ENCODE measurements at places on chromosomes 16 and 17.

GRCh38 chr16:17759451-17760390, 289.0 kb upstream of the XYLT1 start:
- DNase-seq = no peak

GRCh38 chr16:2170080-2170479, 14.5 kb downstream of the TRAF7 start:
- DNase-seq = no peak

- DNase-seq = no peak
These were observed 2.4 kb upstream of the CACNA1G start for GRCh38 chr17:50558091-50558490.

DNA sequence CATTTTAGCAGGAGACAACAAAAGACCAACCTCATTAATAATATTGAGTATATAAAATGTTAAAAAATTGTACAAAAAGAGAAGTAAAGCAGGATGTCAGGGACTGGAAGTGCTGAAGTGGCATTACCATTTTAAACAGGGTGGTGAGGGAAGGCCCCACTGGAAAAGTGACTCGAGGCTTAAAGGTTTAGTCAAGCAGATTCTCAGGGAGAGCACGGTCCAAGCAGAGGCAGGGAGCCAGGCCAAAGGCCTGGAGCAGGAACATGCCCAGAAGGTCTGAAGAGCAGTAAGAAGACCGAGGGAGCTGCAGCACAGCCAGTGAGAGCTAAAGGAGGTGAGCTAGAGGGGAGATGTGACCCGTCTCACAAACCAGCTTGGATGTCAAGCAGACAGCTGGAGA, 7.6 kb downstream of the XPO6 start:
- no peak for DNase-seq

- no peak for DNase-seq
These were observed 142.3 kb downstream of the ABCC12 start for GRCh38 chr16:48013491-48013901.

GRCh38 chr17:37100231-37100630, 151.5 kb downstream of the AATF start:
- no peak for DNase-seq

DNA sequence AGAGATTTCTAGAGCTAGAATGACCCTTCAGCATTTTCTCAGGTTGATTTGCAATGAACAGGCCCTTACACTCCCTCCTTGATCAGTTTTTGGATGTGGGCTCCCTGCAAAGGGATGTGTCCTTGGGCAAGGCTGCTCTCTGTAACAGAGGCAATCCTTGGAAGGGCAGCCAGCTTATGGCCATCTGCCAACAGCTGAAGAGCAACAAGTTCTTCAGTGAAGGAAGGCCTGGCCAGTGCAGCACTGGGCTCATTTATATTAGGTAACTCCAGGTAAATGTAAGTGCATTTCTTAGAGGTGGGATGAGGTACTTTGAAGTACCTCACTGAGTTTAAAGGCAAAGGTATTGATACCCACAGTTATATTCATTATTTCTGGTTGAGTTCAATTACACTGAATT, 114.3 kb upstream of the KCNJ16 start:
- DNase-seq = no peak

DNA sequence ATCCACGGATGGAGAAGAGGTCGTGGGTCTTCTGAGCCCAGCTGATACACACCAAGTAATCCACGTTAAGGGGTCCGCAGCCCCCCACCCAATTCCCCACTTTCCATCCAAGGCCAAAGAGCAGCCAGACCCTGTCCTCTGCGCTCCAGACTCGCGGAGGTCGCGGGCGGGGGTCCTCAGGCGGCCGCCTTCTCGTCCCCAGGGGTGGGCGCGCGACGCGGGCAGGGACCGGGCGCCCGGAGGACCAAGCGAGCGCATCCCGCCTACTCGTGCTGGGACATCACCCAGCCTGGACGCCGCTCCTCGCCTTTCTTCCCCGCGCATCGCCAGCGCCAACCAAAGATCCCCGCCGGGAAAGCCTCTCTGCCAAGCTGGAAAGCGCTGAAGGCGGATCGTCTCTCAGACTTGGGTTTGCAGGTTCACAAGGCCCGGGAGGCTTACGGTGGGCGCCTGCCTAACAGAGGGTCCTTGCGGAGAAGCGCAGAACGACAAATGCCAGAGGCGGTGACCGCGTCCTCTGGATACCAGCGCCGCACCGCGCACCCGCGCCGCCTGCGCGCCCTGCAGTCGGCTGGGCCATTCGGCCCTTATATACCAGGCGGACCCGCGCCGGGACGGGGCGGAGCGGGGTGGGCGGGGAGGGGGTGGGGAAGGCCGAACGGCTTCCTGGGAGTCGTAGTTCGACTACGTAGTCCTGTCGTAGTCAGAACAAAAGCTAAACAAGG, 471.6 kb downstream of the SOX9 start:
- no peak for DNase-seq

DNA sequence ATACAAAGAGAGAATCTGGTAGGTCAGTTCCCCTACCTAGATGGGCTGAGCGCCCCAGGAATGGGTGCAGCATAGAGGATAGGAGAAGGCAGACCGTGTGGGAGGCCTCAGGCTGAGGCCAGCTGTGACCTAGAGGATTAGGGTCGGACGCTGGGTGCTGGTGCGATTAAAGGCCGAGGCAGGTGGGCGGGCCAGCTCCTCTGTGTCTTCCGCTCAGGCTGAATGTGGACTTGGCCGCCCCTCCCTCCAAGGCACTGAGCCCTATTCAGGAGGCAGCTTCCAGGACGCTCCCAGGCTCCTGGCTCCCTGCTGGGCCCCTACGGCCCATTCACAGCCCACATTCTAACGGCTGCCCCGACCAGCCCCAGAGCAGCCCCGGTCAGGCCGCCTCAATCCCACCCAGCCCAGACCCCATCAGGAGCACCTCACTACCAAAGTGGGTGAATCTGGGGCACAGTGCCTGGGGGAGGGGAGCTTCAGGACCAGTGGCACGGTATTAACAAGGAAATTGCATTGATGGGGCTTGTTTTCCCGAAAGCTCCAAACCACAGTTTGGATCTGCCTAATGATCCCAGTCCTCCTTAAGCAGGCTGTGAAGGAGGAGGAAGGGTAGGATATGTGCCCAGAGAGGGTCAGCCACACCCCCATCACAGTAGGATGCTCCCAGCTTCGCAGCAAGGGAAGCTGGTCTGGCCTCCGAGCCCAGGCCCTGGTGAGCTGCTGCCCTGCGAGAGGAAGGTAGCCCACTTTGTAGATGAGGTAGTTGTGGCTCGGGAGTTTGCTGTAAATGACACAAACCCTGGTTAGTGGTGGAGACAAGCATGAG, 14.5 kb downstream of the RHBDL3 start:
- no peak for DNase-seq

DNA sequence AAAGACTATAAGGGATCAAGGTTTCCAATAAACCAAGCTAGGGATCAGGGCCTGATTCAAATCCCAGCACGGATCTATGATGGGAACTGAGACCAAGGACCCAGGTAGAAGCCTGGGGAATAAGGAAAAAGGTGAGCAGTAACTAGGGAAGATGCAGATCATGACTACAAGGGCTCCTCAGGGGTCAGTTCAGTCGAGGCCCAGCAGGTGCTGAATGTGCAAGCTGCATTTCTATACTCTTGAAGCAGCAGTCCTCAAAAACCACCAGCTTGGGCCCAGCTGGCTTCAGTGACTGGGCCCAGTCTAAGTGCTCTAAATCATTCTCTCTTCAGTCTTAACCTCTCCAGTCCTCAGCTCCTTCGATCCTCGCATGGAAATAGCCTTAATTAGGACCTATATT, 228.8 kb upstream of the AXIN2 start:
- DNase-seq = no peak

- no peak for DNase-seq
These were observed 27.8 kb downstream of the FAM20A start for GRCh38 chr17:68573338-68573737.

DNA sequence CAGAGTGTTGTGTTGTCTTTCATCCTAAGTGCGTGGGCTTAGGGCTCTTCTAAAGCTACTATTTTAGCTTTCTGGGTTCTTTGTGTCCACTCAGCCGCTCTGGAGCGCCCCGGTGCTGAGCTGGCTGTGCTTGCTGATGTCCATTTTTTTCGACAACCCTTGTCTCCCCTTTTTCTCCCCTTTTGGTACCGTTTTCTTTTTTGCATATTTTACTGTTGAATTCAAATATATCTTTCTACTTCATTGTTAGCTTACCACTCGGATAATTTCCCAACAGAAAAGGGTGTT, 1.2 kb downstream of the SRRM2 start:
- DNase-seq = no peak

- DNase-seq = no peak
These were observed 15.9 kb downstream of the POLR3K start for GRCh38 chr16:37511-37910.

- DNase-seq = no peak
These were observed 4.4 kb downstream of the KRT27 start for GRCh38 chr17:40777971-40778370.

- no peak for DNase-seq
These were observed 215.9 kb upstream of the GSE1 start for GRCh38 chr16:85396879-85397871.

GRCh38 chr17:19812407-19812806, 55.3 kb downstream of the ULK2 start:
- DNase-seq = no peak

- peak; percentile 43 for DNase-seq
These were observed 13.1 kb upstream of the PRR35 start for GRCh38 chr16:546909-547770.

- DNase-seq = no peak
These were observed 16.5 kb upstream of the SOX9 start for GRCh38 chr17:72104164-72104862.

GRCh38 chr16:2148714-2149629, 547 bp downstream of the RAB26 start:
- DNase-seq = no peak

DNA sequence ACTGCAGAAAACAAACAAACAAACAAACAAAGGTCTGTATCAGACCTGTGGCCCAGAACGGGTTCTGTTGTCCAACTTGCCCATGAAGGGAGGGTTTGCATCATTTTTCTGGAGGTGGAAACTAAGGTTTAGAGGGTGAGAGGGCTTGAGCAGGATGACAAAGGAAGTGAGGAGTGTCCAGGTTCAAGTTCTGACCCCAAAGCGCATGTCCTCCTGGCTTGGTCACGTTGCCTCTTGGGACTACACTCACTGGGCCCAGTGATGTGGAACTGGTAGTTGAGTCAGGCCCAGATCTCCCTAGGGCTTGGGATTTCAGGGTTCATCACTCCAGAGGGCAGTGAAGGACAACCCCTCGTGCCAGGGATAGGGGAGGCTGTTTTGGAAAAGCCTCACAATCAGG, 1.8 kb downstream of the SREBF1 start:
- no peak for DNase-seq

DNA sequence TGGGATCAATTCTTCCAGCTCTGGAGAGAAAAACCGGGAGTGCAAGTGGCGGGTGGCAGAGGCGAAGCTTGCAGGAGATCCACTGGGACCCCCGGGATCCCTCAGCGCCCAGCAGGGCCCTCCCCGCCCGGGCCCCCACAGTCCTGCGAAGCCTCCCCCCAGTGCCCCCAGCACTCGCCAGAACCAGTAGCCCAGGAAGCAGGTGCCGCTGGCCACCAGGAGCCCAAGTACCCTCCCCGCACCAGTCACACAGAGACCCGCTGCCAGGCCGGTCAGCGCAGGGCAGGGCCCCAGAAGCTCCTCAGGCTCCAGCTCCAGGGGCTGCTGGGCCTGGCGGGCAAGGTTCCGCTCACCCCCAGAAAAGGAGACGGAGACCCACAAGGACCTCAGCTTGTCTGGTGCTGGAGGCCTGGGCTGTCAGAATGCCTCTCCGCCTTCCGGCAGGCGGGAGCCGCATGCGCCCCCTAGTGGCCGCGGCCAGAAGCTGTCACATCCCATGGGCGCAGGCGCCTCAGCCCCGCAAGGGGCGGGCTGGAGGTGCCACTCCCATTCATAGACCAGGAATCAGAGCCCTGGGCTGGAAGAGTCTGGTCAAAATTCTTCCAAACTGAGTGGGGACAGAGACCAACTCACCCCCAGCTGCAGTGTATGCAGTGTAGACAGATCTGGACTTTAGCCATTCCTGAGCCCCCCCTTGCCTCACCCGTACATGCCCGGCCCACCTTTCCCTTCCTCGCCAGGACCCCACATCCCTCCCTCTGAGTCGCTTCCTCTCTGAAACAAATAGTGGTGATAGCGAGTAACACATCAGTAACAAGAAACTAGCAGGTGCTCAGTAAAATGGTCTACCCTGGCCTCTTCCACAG, 1002.3 kb downstream of the KCNJ18 start:
- no peak for DNase-seq

DNA sequence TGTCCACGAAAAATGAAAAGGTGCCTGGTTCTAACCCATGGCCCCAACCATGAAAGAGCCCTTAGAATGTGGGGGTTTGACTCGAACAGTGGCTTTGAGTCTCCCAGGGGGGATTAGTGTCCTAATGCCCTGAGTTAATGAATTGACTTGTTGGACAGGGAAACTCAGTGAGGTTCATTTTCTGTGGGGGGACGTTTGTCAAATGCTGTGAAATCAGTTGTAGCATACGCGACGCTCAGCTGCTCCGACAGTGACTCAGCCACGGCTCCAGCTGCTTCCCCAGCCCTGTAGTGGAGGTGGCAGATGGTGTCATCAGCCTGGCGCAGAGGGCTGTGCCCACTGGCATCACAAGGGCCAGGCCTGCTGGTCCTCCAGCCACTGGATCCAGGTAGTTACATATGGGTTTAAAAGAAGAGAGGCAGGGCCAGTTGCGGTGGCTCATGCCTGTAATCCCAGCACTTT, 3.9 kb upstream of the TMEM235 start:
- no peak for DNase-seq

DNA sequence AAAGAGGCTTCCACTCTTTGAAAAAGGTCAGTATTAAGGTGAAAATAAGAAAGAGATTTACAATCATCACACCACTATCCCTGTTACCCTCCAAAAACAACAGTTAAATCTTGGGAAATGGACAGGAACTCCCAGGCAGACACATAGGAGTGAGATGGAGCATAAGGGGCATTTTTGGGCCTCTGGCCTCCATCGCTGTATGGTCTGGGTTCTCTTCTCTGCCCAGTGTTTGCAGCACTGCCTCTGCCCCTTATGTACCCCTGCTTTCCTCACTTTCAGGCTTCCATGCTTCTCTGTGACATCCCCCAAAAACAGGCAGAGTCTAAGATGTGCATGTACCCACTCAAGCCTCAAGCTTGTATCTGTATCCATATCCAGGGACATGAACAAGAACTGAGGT, 630 bp upstream of the HOXB2 start:
- DNase-seq = no peak

GRCh38 chr16:57873218-57873617, 70.9 kb upstream of the KIFC3 start:
- no peak for DNase-seq

DNA sequence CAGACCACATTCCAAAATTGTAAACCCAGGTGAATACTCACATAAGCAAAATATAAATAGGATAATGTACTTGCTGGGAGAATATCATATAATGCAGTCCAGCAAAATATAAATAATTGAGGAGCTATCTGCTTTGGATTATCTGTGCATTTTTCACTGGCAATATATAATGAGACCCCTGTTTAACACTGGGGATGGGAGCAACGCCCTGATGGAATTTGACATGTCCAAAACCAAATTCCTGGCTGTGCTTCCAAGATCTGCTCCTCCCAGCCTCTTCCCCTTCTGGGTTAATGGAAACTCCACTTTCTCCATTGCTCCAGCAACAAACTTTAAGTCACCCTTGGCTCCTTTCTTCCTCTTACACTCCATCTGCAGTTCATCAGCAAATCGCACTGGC, 35.5 kb upstream of the HLF start:
- DNase-seq = no peak

- DNase-seq = no peak
These were observed 1.5 kb downstream of the ATXN7L3 start for GRCh38 chr17:44197980-44198720.

Data from effector CD8-positive, alpha-beta T cell (primary cell).